Karpas-422 (cell line): ENCODE measurements at places on chromosomes 13 and 19. TPM values are rescaled to one million over a fixed set of nuclear protein-coding genes. Genes with fewer than 3 reads are reported as not detected.

Gene RASGRP4
- 0.14 and 0.15 TPM in 2 replicates for total RNA-seq

Gene SMAD9
- 0.19 TPM in 1 of 2 replicates, not detected in the other for total RNA-seq

Gene ZNF429
- total RNA-seq, result 10.4 and 18.6 TPM in 2 replicates

Gene UTP14C
- 6.6 and 10.1 TPM in 2 replicates for total RNA-seq

Gene ALG5
- total RNA-seq, result 16.8 and 36.9 TPM in 2 replicates

Gene UPF3A
- 35.8 and 41.1 TPM in 2 replicates for total RNA-seq

Gene ZNF382
- 2.9 and 6.1 TPM in 2 replicates for total RNA-seq

Gene SRRM5
- total RNA-seq, result not detected in 2 replicates

GRCh38 chr13:109874484-109875454, 88.4 kb upstream of the IRS2 start:
- DNase-seq, result no peak
- H3K36me3 ChIP-seq, result no peaks in the 10 kb centered on the region
- H3K4me1 ChIP-seq, result no peaks in the 10 kb centered on the region
- H3K27me3 ChIP-seq, result no peaks in the 10 kb centered on the region
- no peak overlapping the region for H3K4me3 ChIP-seq

- no peak overlapping the region for H3K27ac ChIP-seq
- no peaks in the 10 kb centered on the region for H3K36me3 ChIP-seq
- H3K4me1 ChIP-seq, result peaks cover 6% of the 10 kb centered on the region
Observed at GRCh38 chr19:48400018-48400742, 6.7 kb downstream of the GRIN2D start.

GRCh38 chr13:73607489-73608156, 526.6 kb downstream of the KLF12 start:
- no peak overlapping the region for H3K4me3 ChIP-seq
- DNase-seq, result no peak
- no peaks in the 10 kb centered on the region for H3K36me3 ChIP-seq
- H3K27ac ChIP-seq, result no peak overlapping the region
- no peaks in the 10 kb centered on the region for H3K4me1 ChIP-seq

- DNase-seq, result no peak
- H3K27ac ChIP-seq, result no peak overlapping the region
- H3K4me3 ChIP-seq, result no peak overlapping the region
- H3K27me3 ChIP-seq, result no peaks in the 10 kb centered on the region
Observed at GRCh38 chr19:28493884-28494283, 719.1 kb downstream of the UQCRFS1 start.

DNA sequence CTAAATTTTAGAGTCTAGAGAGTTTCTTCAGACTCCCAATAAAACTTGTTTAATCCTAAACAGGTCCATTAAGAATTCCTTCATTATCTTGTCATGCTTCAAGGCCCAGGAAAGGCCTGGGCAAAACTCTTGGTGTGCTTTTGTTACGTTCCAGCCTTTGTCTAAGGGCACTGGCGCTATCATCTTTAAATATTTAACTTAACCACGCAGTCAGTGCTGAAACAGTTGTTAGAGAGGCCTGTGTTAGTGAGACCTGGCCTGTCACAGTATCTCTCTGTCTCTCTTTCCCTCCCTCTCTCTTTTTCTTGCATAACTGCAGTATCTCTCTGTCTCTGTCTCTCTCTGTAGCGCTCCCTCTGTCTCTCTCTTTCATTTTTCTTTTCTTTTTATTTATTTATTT, 8.2 kb upstream of the OR1M1 start:
- H3K4me3 ChIP-seq, result no peak overlapping the region
- DNase-seq, result no peak
- H3K27ac ChIP-seq, result no peak overlapping the region
- H3K27me3 ChIP-seq, result no peaks in the 10 kb centered on the region
- no peaks in the 10 kb centered on the region for H3K4me1 ChIP-seq

DNA sequence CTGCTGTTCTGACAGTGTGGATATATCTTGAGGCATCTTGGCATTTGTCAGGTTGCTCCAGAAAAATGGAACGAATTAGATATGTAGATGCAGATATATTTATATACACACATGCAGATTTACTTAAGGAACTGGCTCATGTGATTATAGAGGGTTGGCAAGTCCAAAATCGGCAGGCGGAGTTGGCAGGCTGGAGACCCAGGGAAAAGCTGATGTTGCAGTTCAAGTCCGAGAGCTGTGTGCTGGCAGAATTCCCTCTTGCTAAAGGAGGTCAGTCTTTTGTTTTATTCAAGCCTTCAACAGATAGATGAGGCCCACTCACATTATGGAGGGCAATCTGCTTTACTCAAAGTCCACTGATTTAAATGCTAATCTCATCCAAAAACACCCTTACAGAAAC, 24.4 kb upstream of the CSNK1A1L start:
- no peak for DNase-seq
- H3K27ac ChIP-seq, result no peak overlapping the region
- no peaks in the 10 kb centered on the region for H3K4me1 ChIP-seq
- no peaks in the 10 kb centered on the region for H3K36me3 ChIP-seq
- H3K27me3 ChIP-seq, result no peaks in the 10 kb centered on the region

DNA sequence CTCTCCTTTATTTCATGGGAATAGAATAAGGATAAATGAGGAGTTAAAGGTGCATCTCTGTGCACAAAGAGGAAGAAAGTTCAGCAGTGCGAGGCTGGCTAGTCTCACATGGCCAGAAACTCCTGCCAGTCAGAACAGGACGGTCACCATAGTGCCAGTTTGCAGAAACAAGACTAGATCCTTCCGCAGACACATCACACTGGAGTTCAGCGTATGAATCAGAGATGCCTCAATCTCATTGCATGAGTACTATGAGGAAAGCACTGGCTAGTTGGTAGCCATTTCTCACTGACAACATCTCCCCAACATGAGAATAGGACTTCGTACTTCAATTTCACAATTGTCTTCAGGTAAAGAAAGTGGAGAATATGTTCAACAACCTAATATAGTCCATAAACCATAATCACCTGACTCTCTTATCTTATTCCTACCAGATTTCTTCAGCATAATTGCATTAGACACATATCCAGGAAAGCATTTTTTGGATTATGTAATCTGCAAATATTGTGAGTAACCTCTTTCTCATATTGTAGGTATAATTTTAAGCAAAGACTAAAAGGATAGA, 34.9 kb downstream of the RXFP2 start:
- no peaks in the 10 kb centered on the region for H3K27me3 ChIP-seq
- no peaks in the 10 kb centered on the region for H3K36me3 ChIP-seq
- no peak overlapping the region for H3K4me3 ChIP-seq
- H3K27ac ChIP-seq, result no peak overlapping the region
- no peaks in the 10 kb centered on the region for H3K4me1 ChIP-seq
- no peak for DNase-seq

GRCh38 chr19:5823579-5824281, 15.8 kb downstream of the FUT6 start:
- H3K4me1 ChIP-seq, result peaks cover 7% of the 10 kb centered on the region
- no peak for DNase-seq
- no peak overlapping the region for H3K4me3 ChIP-seq
- H3K36me3 ChIP-seq, result no peaks in the 10 kb centered on the region
- H3K27me3 ChIP-seq, result no peaks in the 10 kb centered on the region
- H3K27ac ChIP-seq, result no peak overlapping the region

DNA sequence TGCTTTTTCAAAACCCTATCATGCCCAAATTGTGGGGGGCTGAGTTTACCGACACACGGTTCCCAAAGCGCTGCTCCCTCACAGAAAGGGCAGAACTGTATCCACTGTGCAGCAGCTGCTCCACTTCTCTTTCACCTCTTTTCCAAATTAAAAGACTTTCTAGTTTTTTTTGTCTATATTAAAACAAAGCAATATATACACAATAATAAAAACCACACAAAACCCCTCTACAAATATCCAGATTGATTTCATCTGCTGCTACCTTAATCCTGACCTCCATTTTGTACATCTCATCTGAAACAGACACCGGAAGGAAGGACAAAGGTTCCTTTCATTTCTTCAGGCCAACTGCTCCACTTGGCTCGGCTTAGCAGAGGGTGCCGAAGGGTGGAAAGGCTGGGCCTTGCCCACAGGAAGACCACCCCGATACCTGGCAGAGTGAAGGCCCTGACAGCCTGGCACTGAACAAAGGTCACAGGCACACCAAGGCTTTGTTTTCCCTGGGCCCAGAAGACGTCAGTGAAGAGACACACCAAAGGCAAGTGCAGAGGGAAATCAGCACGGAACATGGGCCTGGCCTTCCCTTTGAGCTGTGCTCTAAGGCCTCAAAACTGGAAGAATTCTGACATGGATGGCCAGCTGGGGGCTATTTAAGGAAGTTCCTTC, 71.6 kb downstream of the LATS2 start:
- no peaks in the 10 kb centered on the region for H3K36me3 ChIP-seq
- H3K4me1 ChIP-seq, result no peaks in the 10 kb centered on the region
- no peaks in the 10 kb centered on the region for H3K27me3 ChIP-seq
- H3K27ac ChIP-seq, result no peak overlapping the region
- DNase-seq, result no peak
- H3K4me3 ChIP-seq, result no peak overlapping the region

- no peak within 1 kb of the TSS for H3K4me3 ChIP-seq
- H3K4me1 ChIP-seq, result no peaks in the 10 kb centered on the region
- DNase-seq, result no peak
- no peaks in the 10 kb centered on the region for H3K27me3 ChIP-seq
- no peak within 1 kb of the TSS for H3K27ac ChIP-seq
Observed at GRCh38 chr13:30932481-30933353, at the start of gene TEX26. TEX26 (plus strand) TSS chr13:30932656; CDS start chr13:30932716, 60 bp downstream.

- no peak for DNase-seq
- no peak overlapping the region for H3K27ac ChIP-seq
- no peak overlapping the region for H3K4me3 ChIP-seq
- H3K36me3 ChIP-seq, result no peaks in the 10 kb centered on the region
Observed at GRCh38 chr19:8361921-8362793, 1.8 kb upstream of the ANGPTL4 start.

GRCh38 chr19:17770613-17771012, 19.3 kb downstream of the FCHO1 start:
- no peaks in the 10 kb centered on the region for H3K27me3 ChIP-seq
- H3K36me3 ChIP-seq, result peaks cover 16% of the 10 kb centered on the region; the same call in 1 of the 2 replicates
- no peak overlapping the region for H3K27ac ChIP-seq
- H3K4me3 ChIP-seq, result no peak overlapping the region
- no peak for DNase-seq

DNA sequence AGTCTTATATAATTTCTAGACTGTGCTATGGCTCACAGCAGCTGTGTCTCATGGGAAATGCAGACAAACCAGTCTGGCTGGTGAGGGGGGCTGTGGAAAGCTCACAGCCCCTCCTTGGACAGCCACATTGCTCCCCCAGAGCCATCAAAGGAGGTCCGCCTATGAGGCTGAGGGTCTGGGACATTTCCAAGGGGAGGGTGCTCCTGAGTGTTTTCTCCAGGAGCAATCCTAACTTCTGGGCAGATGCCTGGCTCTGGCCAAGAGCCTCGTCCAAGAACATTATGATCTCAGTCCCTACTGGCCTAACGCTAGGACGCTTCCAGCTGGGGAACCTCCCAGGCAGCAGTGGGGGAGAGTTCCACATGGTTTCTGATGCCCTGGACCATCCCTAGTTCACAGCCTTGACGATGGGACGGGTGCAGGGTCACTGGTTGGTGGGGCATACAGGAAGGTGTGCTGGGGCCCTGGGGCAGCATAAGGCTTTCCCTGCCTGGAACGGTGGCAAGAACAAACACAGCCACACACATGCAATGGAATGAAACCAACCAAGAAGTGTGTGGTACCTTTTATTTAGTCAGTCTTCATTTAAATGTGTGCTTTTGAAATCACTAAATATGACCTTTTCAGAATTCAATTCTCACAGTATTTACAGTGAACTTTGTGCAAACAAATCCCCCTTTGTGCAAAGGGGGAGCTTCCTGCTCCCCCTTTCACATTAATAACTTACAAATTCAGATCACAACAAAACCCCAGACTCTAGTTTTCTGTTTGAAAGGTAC, 60.6 kb downstream of the CDADC1 start:
- no peaks in the 10 kb centered on the region for H3K27me3 ChIP-seq
- no peak overlapping the region for H3K4me3 ChIP-seq
- DNase-seq, result no peak
- peaks cover 6% of the 10 kb centered on the region; the same call in 1 of the 2 replicates for H3K36me3 ChIP-seq
- H3K4me1 ChIP-seq, result peaks cover 54% of the 10 kb centered on the region
- H3K27ac ChIP-seq, result peak overlapping the region; percentile 51

DNA sequence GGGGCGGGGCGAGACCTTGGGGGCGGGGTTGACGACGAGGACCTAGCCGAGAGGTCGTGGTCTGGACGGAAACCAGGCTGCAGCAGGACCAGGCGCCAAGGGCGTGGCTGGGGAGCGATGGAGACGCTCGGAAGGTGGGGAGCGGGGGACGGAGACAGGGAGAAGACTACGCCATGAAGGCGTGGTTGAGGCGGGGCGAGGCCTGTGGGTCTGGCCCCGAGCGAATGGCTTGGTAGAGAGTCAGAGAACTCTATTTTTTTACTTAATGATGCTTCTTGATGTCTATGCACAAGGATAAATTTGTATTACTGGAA, 674 bp upstream of the FBXL12 start:
- H3K27ac ChIP-seq, result no peak overlapping the region
- H3K36me3 ChIP-seq, result peaks cover 12% of the 10 kb centered on the region; the same call in 1 of the 2 replicates
- no peak for DNase-seq
- peak overlapping the region; percentile 67 for H3K4me3 ChIP-seq
- H3K27me3 ChIP-seq, result no peaks in the 10 kb centered on the region
- H3K4me1 ChIP-seq, result peaks cover 17% of the 10 kb centered on the region

DNA sequence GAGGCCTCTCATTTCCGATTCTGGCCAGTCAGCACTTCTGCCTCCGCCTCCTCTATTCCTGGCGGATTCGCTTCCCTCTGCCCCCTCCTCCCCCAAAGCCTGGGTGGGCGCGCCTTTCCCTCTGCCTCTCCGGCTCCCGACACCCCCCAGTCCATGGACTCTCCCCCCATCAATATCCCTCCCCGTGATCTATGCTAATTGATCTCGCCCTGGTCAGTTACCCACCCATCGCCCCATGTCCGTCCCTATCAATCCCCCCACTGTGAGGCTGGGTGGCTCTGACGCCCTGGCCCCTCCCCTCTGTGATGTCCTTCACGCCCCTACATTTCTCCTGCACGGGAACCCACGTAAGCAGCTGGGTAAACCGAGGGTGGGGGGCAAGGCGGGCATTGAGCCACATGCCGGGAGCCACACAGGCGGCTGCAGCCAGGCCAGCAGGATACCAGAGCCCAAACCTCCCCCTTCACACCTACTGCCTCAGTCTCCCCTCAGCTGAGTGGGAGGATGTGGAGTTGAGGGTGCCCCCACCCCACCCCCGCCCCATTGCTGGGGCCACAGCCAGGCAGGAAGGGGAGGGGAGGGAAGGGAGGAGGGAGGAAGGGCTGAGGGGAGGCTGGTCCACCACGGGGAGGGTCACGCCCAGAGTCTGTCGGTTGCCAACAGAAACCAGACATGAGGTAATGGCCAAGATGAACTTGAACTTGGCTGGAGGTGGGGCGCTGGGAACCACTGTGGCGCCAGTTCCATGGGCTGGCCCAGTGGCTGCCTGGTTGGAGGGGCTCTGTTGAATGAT, 21.0 kb downstream of the SMIM24 start:
- no peaks in the 10 kb centered on the region for H3K27me3 ChIP-seq
- H3K27ac ChIP-seq, result no peak overlapping the region
- peaks cover 15% of the 10 kb centered on the region for H3K4me1 ChIP-seq
- DNase-seq, result no peak
- no peaks in the 10 kb centered on the region for H3K36me3 ChIP-seq

- DNase-seq, result no peak
- no peak overlapping the region for H3K27ac ChIP-seq
- H3K4me1 ChIP-seq, result no peaks in the 10 kb centered on the region
- no peaks in the 10 kb centered on the region for H3K36me3 ChIP-seq
- no peak overlapping the region for H3K4me3 ChIP-seq
- no peaks in the 10 kb centered on the region for H3K27me3 ChIP-seq
Observed at GRCh38 chr13:80012251-80012650, 328.7 kb downstream of the SPRY2 start.
